ENCODE measurements at places on chromosomes 3 and 15. TPM values are rescaled to one million over a fixed set of nuclear protein-coding genes. Genes with fewer than 3 reads are reported as not detected.

The CILP gene
- not detected for total RNA-seq

GRCh38 chr3:57155310-57155643 lies 9.9 kb downstream of the IL17RD start:
- no peak for DNase-seq

GRCh38 chr3:11845651-11846050 lies 1.0 kb downstream of the TAMM41 start:
- DNase-seq: no peak

The EHD4 gene
- 21.3 TPM for total RNA-seq

The TMEM158 gene
- total RNA-seq: 18.5 TPM

The C2CD4A gene
- total RNA-seq: 0.32 TPM

GRCh38 chr3:133445108-133445507 lies 45.3 kb downstream of the BFSP2 start:
- DNase-seq: no peak

DNA sequence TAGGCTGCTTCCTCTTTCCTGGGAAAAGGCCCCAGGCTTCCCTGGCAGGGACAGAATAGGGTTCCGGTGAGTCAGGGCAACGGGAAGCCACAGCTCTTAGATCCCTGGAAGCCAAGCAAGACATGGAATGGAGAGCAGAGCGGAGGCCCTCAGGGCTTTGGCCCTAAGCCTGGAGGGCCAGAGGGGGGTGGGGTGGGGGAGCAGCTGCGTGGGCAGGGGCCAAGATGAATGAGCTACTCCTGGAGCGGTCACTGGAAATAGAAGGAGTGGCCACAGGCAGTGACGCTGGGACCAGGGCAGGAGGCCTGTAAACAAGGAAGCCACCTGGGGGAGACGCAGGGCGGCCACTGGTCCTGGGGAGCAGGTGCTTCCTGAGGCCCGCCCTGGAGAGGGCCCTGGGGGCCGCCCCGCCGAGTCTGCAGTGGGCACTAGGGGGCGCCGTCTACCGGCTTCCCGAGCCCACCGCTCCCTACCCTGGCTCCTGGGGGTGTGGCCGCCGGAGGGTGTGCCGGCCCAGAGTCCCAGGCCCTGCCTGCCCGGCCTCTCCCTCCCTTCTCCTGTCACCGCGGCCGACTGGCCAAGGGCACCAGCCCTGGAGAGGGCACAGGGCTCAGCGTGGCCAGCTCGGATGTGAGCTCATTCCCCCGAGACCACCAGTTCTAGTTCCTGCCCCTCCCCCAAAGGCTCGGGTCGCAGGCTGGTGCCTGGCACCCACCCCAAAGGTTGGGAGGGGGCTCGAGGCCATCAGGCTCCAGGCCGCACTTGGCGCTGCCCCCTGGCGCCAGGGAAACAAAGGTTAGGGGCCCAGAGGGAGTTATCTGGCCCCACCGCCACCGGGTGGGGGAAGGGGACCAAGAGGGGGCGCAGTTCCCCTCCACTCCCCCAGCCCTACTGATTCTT lies 12.1 kb downstream of the VPS18 start:
- DNase-seq: peak; percentile 95

GRCh38 chr15:85694091-85694490 lies 100.6 kb downstream of the KLHL25 start:
- no peak for DNase-seq

The KBTBD12 gene
- 0.22 TPM for total RNA-seq

The GOLGA8O gene
- total RNA-seq: not detected

The ENTPD3 gene
- total RNA-seq: 0.50 TPM

- no peak for DNase-seq
Observed at GRCh38 chr3:110381992-110382391, 689.6 kb upstream of the NECTIN3 start.

GRCh38 chr15:98121536-98121935 lies 161.0 kb downstream of the ARRDC4 start:
- DNase-seq: no peak

GRCh38 chr15:79167776-79168175 lies 77.2 kb upstream of the RASGRF1 start:
- no peak for DNase-seq

GRCh38 chr3:10383850-10384248 lies 62.9 kb upstream of the SEC13 start:
- no peak for DNase-seq

The KLHL6 gene
- 0.18 TPM for total RNA-seq

DNA sequence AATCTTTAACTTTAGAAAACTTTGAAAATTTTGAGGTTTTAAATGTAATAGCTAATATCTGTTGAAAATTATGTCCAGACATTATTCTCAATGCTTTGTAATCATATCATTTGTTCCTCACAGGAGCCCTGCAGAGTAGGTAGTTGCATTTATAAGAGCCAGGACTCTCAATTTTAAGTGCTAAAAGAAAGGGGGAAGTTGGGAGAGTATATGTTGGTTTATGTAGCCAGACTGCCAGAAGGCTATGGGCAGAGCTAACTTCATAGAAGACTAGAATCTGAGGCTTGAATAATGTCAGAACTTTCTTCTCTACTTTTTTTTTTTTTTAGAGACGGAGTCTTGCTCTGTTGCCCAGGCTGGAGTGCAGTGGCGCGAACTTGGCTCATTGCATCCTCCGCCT lies 9.1 kb downstream of the VPS8 start:
- no peak for DNase-seq

The VIPR1 gene
- 7.1 TPM for total RNA-seq

DNA sequence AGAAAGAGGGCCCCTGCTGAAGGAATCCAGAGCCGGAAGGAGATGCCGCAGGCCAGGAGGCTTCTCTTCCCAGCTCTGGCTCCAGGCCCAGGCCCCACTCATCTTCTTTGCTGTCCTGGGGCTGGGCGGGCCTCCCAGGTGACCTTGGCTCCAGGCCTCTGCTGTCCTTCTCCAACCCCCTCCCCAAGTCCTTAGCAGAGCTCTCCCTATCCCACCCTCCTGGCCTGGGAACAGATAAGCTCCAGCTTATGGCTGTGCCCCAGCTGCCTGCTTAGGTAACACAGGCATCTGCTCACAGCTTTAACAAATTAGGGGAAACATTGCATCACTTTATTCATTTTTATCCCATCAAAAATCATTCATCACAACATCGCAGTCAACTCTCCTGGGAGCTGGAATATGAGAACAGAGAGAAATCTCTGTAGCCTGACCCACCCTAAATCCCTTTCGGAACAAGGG lies 86.9 kb downstream of the SEMA5B start:
- no peak for DNase-seq

The LSAMP gene
- total RNA-seq: 3.6 TPM

- DNase-seq: no peak
Observed at GRCh38 chr3:13040361-13041074, 32.7 kb downstream of the IQSEC1 start.

The SLC28A2 gene
- not detected for total RNA-seq

The CMTM8 gene
- total RNA-seq: 9.0 TPM

GRCh38 chr3:182807061-182807460 lies 13.8 kb downstream of the ATP11B start:
- no peak for DNase-seq

The CP gene
- total RNA-seq: 1.1 TPM

- peak; percentile 28 for DNase-seq
Observed at GRCh38 chr15:71485094-71485693, 325.2 kb upstream of the NR2E3 start.

- DNase-seq: no peak
Observed at GRCh38 chr15:92011611-92012367, 158.3 kb downstream of the SLCO3A1 start.

The ATP10A gene
- total RNA-seq: 2.1 TPM

DNA sequence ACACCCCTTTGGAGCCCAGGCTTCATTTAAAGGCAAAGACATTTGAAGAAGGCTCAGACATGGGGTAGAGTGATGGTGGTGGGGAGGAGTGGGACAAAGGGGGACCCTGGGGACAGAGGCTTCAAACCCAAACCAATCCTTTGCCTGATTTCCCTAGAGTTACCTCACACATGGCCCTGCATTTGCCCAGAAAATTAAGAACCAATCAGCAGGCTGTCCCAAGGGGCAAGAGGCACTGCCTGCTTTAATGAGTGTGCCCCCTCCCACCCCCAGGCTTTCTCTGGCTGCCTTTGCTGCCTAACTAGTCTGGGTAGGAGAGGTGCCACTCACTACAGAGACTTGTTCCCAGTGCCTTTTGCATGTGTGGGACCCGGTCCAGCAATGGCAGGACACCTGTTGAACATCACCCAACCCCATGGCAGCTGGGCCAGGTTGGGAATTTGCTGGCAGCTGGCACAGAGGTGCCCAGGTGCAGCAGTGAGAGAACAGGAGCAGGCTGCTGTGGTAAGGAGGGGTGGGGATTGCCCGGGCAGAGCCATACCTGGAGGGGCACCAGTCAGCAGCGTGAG lies 38.4 kb downstream of the CCDC33 start:
- no peak for DNase-seq

The SLC24A5 gene
- total RNA-seq: not detected

The ADAMTS7 gene
- total RNA-seq: 67.1 TPM

The TPM1 gene
- 370 TPM for total RNA-seq

DNA sequence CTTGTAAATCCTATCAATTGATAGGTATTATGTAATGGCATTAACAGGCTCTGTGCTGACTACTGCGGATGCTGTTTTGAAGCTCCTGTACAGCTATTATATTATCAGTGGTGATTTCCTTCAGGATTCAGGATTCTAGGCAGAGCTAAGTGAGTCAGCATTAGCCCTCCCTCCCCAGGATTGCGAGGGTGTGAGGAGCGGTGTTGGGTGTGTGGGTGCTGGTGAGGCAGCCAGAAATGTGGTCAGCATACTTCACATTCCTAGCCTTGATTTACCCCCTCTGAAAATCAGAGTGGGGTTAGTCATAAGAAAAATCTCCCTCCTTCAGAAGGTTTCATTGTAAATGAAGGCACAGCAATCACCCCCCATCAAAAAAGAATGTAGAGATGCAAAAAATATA lies 72.5 kb downstream of the SNTN start:
- DNase-seq: peak; percentile 24

DNA sequence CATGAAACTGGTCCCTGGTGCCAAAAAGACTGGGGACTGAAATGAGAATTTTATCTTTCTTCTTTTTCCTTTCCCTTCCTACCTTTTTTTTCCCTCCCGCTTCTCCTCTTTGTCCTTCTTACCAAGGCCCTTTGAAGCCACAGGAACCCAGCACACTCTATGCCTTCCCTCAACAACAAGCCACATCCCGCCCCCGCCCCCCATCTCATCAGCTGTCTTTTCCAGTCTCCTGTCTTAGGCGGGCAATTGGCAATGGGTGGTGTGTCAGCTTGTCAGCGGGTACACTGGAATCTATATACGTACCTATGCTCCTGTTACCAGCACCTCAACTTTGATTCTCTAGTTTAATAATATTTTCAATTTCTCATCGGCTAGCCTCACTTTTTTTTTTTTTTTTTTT lies 56.3 kb upstream of the CHD2 start:
- DNase-seq: no peak

DNA sequence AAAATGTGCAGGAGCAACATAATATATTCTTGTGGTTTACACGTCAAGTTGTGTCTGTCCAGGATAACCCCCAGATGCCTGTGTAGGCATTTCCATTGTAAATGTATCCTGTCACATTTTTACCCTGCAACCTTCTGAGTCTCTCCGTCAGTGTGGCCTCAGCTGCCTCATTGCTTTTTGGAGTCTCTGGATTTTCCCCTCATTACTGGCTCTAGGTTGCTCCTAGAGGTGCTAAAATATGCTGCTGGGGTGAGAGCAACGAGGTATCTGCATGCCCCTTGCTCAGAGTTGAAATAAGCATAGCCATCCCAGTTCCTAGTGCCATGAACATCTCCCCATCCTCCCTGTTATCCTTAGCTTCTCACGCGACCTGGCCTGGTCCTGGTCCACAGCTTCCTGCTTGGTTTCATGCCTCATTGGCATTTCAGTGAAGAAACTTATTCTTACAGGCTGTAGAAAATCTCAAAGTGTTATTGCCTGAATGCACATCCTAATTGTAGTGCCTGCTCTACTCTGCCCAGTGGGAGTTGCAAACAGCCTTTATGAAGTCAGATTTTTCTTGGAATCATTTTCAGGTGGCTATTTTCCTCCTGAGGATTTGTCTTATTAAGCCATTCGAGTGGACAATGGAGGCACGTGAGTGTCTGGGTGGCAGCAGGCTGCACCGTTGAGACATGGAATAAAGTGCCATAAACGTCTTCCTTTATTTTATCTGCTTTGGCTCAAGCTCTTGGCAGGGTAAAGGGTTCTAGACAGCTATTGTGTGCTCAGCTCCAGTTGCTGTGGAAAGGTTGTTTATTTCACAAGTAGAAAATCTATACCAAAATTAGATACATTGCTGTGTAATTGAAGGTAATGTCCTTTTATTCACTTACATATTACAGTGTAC lies 33.2 kb downstream of the OXNAD1 start:
- DNase-seq: no peak

DNA sequence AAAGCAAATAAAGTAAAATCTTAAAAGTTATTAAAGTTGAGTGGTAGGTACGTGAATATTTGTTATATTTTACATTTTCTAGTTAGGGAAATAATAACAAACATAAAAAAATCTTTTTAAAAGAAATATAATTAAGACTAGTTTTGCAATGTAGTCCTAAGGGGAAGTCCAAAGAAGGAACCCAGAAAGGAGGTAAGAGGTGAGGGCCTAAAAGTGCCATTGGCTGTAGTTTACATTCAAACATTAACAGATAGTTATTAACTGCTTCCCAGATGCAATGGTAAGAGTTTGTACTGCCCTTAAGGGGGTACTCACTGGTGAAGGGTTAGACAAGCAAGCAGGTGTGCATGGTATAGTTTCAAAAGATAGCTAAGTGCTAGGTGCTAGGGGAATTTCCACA lies 79.2 kb downstream of the B3GALNT1 start:
- DNase-seq: no peak

DNA sequence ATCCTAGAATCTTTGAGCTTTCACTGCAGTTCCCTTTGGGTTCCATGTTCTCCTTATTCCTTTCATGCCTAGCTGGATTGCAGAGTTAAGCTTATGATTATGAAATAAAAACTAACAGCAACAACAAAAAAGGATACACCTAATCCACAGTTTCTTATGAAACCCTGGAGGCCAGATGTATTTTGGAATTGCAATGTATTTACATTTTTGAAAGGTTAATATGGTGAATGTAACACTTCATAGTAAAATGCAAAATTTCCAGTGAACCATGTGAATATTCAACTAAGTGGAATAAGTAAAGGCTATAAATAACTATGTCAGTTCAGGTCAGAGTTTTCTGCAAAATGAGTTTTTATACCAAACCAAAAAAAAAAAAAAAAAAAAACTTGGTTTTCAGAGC lies 65.8 kb upstream of the FLNB start:
- no peak for DNase-seq

DNA sequence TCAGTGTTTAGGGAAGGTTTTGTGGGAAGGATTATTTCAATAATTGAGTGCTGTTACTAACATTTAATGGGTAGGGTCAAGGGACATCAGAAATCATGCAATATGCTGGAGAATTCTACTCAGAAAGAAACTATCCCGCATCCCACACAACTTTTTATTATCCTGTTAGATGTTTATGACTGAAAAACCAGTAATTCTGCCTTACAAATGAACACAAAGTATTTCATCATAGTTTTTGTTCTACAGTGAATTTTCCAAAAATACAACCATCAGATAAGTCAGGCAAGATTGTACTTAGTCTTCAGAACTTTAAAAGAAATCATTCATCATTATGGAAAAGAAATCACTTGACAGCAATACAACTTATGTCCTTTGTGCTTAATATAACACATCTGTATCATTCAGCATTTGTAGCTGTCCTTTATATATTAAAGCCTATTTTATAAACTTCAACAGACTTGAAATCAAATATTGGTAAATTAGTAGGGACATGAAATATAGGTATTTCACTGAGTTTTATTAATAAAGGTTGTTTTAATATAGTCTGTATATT lies 61.9 kb downstream of the TRPM7 start:
- DNase-seq: no peak

GRCh38 chr3:127984241-127984975 lies 67.8 kb upstream of the SEC61A1 start:
- DNase-seq: no peak

GRCh38 chr3:24460974-24461373 lies 33.7 kb downstream of the THRB start:
- no peak for DNase-seq

Data from WTC11 (cell line).